ENCODE measurements at places on chromosomes 5 and 9.

DNA sequence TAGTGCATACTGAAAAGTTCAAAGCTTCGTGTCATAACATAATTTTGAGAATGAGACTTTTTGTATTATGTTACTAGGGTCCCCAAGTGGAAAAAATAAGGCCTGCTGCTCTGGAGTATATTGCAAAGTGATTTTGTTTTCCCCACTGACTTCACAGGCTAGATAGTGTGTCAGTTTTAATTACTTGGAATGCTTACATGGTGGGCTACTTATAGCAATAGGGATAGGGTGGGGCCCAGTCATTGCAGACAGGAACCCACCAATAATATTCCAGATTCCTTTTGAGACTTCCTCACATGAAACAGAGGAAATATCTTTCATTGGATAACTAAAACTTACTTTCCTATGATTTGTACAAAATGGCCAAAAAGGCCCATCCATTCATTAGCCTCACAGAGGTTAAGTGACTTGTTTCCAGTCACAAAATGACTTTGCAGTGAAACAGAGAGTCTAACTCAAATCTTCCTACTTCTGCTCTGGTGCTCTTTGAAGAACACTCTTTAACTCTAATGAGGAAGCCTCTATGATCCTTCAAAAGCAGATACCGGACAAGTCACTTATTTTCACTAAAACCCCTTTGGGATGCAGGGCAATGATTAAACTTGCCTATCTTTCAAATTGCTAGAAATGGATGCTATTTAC is 16.2 kb upstream of the MEF2C start:
- H3K27ac ChIP-seq = no peak overlapping the region
- H3K4me1 ChIP-seq = no peaks in the 10 kb centered on the region
- DNase-seq = no peak
- H3K27me3 ChIP-seq = no peaks in the 10 kb centered on the region

DNA sequence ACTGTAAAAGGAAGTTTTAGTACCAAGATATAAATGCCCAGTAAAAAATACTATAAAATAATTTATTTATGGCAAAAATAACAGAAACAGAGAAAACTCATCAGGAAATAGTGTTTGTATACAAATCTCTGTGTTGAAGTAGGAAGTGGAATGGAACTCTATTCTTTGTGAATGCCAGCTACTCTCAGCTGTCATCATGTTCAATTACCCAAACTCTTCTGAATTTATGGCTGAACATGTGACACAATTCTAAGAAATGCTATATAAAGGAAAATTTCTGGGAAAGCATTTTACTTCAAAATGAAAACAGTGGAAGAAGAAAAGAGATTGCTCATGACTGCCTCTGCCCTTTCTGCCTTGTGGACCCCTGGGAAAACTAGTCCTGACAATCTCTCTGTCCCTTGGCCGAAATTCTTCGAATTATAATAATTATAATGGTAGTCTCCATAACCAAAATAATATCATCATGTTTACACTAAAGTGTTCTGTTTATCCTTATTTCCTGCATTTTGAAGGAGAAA is 522.3 kb upstream of the ST8SIA4 start:
- H3K27ac ChIP-seq = no peak overlapping the region
- no peaks in the 10 kb centered on the region for H3K36me3 ChIP-seq

- DNase-seq = no peak
- H3K4me3 ChIP-seq = no peak overlapping the region
- H3K27me3 ChIP-seq = no peaks in the 10 kb centered on the region
- no peak overlapping the region for H3K27ac ChIP-seq
These were observed 246.6 kb upstream of the IL12B start for GRCh38 chr5:159576902-159577301.

DNA sequence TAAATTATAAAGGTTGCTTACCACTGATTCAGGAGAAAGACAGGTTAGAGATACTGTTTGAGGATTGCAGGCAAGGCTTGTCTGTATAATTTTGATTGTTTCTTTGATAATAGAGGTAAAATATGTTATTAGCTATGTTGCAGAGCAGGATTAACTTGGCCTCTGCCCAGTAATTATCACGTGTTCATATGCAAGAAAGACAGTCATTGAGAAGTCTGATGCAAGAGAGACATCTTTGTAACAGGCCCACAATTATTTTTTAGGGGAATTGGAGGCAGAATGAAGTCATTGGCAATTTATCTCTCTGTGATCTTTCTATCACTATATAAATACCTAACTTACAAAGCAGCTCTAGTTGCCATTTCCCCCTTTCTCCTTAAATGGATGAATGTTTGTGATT is 46.0 kb downstream of the SLC44A1 start:
- no peak overlapping the region for H3K4me3 ChIP-seq
- DNase-seq = no peak
- H3K27ac ChIP-seq = no peak overlapping the region
- no peaks in the 10 kb centered on the region for H3K36me3 ChIP-seq
- H3K4me1 ChIP-seq = peaks cover 3% of the 10 kb centered on the region

GRCh38 chr9:110125207-110125751 is 82.7 kb downstream of the C9orf152 start:
- H3K4me1 ChIP-seq = peaks cover 18% of the 10 kb centered on the region
- no peak for DNase-seq
- H3K27ac ChIP-seq = no peak overlapping the region
- no peaks in the 10 kb centered on the region for H3K27me3 ChIP-seq
- H3K4me3 ChIP-seq = no peak overlapping the region

Measured in T-cell (primary cell).